ENCODE measurements at places on chromosomes 5 and 9. TPM values are rescaled to one million over a fixed set of nuclear protein-coding genes. Genes with fewer than 3 reads are reported as not detected.

RASGEF1C gene
- total RNA-seq, result not detected

GRCh38 chr9:98147582-98147981, 28.6 kb upstream of the TRIM14 start:
- peak; percentile 13 for DNase-seq

PARP8 gene
- 8.2 TPM for total RNA-seq

DNA sequence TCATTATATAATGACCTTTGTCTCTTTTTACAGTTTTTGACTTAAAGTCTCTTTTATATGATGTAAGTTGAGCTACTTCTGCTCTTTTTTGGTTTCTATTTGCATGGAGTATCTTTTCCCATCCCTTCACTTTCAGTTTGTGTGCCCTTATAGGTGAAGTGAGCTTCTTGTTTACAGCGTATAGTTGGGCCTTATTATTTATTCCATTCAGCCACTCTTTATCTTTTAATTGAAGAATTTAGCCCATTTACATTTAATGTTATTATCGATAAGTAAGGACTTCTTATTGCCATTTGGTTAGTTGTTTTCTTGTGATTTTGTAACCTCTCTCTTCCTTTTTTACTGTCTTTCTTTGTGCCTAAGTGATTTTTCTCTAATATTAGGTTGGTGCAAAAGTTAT, 117.3 kb downstream of the ADAMTSL1 start:
- no peak for DNase-seq

GRCh38 chr9:124894035-124894740, 32.3 kb downstream of the ARPC5L start:
- DNase-seq, result no peak

- DNase-seq, result no peak
Measured at GRCh38 chr5:95878417-95879323, 56.1 kb upstream of the GLRX start.

PCDHGC3 gene
- 21.9 TPM for total RNA-seq

AK8 gene
- total RNA-seq, result under 0.01 TPM

GRCh38 chr5:175470781-175471180, 7.6 kb upstream of the SFXN1 start:
- peak; percentile 22 for DNase-seq

- no peak for DNase-seq
Measured at GRCh38 chr5:133035224-133035623, 8.9 kb upstream of the ZCCHC10 start.

DNA sequence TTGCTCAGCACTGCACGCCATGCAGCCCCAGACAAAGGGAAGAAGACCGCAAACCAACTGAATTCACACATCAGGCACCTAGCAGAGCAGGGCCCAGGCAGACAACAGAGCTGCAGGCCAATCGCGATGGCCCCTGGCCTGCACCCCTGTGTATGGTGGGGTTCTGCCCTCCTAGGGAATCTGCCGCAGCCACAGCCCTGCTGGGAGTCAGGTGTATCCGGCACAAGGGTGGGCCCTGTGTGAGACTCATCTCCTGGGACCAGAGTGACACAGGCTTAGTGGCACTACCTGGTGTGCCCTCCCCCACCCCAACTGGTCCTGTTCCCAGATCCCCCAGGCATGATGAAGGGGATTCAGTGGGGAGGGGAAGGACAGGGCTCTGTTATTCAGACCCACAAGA, 122.8 kb downstream of the ATPSCKMT start:
- no peak for DNase-seq

DNA sequence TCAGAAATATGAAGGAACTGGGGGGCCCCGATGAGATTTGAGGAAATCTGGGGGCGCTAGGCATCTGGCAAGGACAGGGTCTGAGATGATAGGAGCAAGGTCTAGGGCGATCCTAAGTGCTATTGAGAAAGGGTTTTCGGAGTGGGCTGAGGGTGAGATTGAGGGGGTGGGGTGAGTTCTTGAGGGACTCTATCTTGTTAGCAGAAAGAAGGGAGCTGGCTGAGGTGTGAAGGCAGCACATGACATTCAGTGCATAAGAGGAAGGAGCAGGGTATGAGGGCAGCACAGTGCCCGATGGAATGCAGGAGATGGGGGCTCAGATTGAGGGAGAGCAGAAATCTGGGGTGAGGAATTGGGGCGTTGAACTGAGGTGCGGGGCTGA, 640 bp downstream of the TRIM32 start:
- no peak for DNase-seq

DNA sequence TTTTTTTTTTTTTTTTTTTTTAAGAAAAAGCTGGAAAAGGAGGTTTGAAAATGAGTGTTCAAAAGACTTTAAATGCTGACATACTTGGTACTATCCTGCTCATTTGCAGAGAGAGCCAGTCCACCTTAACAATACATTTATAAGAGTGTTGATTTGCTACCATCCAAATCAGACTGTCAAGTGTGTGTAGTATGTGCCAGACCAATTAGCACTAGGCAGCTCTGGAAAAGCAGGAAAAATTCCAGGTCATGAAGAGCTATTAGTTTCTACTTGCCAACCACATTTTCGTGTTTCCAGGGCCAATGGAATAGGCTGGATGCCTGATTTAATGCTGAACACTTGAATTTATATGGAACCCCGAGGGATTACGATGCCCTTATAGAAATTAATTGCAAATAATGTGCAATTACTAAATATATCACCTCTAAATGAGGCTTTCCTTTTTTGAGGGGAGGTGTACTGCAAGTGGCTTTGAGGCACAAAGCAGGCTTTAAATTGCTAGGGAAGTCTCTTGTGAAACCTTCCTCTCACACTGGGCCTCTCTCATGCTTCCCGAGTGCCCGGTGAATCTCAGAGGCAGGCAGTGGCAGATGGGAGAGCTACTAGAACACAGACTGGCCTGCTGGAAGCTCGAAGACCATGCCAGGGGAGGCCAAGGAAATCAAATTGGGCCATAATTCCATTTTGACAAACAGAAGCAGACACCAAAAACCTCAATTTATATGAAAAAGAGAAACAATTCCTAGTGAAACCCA, 178.7 kb downstream of the PPP2R2B start:
- no peak for DNase-seq

GRCh38 chr5:157309796-157310195, 43.9 kb downstream of the CYFIP2 start:
- no peak for DNase-seq

LSM11 gene
- total RNA-seq, result 3.9 TPM

- no peak for DNase-seq
Measured at GRCh38 chr9:35619800-35620158, 1.6 kb upstream of the CD72 start.

- no peak for DNase-seq
Measured at GRCh38 chr5:79843450-79844388, 147.3 kb downstream of the MTX3 start.

TSLP gene
- total RNA-seq, result 0.28 TPM

DNA sequence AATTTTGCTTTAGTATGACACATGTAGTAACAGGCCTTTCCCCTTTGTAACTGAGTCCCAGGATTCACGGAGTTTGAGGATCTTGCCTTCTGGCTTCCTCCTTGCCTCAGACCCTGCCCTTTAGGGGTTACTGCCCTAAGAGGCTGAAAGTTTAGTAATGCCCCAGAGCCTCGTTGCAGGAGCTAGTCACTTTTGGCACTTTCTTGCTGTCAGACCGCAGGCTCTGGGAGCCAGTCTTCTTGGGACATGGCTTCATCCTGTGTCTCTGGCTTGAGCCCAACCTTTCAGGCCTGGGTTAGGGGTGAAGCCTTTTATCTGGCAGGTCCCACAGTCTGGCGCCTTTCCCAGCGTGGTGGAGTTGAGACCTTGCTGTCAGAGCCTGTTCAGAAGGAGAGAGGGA, 185.6 kb upstream of the DMRT1 start:
- DNase-seq, result no peak

DNA sequence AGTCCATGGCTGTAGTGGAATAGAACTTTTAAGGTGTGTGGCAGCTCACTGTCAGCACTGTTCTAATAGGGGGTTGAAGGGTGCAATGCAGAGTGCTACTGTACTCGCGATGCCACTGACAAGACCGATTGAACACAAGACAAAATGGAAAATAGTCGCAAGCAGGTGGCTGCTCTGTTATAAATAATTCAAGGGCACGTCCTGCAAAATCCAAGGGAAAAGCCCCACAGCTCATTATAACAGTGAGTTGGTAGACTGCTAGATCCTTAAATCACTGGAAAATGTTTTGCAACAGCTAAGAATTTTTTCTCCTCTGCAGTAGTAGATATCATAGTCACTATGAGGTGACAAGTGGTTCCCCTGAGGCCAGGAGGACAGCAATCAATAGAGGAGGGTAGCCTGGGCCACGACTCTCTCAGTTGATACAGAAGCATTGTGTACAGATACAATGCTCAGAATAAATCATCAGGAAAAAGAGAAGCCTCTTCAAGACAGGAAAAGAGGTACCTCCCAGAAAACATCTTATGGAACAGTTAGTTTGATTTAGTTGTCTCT, 926.3 kb downstream of the TLE4 start:
- no peak for DNase-seq

DNA sequence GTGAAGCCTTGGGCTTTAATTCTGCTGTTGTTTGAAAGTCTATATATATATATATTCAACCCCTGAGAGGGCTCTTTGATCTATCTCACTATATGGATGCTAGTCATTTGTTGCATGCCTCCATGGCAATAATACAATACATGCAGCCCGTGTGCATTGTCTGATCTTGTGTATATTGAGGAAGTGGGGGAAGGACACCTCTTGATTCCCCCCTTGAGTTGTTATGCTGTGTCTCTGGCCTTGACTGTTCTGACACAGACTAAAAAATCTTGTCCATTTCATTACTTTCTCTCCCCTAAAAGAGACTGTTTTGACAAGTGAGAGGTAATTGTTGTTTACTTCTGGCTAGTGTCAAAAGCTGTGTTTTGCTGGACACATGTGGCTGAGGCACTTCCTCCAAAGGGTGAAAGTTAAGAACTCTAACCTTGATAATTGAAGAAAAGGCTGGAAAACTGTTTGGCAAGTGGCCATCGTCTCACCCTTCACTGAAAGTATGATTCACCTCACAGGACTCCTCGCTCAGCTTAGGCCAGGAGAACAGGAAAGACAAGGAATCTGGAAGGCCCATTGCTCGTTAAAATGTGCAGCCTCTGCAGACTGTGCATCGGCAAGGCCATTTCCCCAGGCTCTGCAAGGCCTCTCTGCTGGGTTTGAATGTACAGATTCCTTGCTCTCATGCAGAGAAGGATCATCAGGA, 304.0 kb downstream of the PRELID2 start:
- peak; percentile 83 for DNase-seq

FGF10 gene
- total RNA-seq, result not detected

DNA sequence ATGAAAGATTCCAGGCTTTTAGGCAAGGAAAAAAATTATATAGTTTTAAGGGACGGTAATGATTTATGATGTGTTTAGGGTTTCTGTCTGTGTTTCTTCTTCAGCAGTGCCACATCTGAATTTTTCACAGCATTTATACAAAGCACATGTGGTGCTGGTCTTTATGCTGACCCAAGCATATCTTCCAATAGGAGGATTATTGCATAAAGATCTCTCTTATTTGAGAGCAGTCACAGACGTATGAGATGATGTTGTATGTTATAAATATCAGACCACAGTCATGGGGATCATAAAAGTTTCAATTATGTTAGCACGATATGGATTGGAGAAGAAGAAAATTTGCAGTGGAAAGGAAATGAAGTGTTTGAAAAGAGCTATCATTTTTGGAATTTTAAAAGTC, 150.9 kb downstream of the RASEF start:
- DNase-seq, result no peak

GRCh38 chr9:76793784-76794431, 29.7 kb downstream of the PCA3 start:
- no peak for DNase-seq

CKS2 gene
- total RNA-seq, result 192 TPM

- DNase-seq, result no peak
Measured at GRCh38 chr9:111501648-111502047, 17.5 kb upstream of the ECPAS start.

GRCh38 chr5:10623305-10623910, 59.5 kb downstream of the ANKRD33B start:
- no peak for DNase-seq

LRRC70 gene
- 0.83 TPM for total RNA-seq

GLIPR2 gene
- 37.8 TPM for total RNA-seq

GRCh38 chr5:448061-448765, 5.2 kb downstream of the EXOC3 start:
- DNase-seq, result no peak

DNA sequence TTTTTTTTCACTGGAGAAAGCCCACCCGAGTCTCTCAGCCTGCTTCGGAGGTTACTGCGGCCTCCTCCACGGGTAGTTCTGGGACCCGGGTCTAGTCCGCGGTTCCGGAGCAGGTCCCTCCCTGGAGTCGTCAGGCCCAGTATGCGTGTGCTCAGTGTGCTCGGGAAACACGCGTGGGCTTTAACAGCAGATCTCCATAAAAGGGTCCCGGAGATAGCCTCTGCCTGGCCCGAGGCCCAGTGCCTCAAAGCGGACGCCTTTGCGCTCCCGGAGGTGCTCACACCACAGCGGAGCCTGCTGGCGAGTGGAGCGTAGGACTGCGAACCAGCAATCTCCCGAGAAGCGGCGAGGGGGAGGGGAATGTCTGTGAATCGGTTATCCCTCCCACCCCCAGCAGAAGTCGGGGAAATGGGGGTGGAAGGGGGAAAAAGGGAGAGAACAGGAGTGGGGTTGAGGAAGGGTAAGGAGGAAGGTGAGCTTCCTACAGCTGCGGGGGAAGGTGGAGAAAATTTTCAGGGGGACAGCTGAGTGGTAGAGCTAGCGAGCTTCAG, 28.7 kb downstream of the CDKN2A start:
- DNase-seq, result peak; percentile 77
